ENCODE measurements at places on chromosomes 4 and X.

GRCh38 chrX:129823115-129823514 lies 20.6 kb downstream of the ZDHHC9 start:
- peak; percentile 70 for DNase-seq

DNA sequence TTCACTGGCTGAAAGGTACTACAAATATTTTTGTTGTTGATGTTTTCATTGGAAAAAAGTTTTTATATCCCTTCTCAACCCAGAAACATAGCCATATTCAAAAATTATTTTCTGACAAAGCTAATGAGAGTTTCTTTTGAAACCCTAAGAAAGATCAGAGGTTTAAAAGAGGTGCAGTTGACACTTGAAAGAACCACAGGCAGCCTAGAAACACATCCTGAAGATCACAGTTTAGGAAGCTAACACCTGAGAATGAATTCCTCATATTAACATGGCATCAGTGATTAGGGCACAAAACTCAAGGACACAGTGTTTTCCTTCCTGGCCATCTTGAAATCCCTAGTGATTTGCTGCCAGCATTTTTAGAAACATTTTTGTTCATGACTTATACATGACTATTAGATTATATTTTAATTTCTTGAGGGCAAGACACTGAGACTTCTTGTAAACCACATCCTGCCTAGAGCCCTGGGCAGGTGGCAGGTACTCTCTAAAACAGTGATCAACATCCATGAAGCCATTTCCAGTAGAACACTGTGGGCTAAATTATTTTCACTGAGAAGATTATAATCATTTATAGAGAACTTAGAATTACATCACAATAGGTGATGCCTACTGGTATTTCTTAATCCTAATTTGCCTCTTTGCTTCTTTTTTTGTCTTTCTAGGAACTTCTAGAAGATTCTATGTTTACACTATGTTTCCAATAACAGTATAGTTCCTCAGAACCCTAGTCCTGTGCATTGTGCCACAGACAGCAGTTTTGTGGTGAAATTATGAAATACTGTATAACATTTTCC lies 80.0 kb downstream of the ARSJ start:
- DNase-seq = peak; percentile 70

- DNase-seq = no peak
Observed at GRCh38 chr4:153788051-153788412, 851 bp downstream of the SFRP2 start.

- no peak for DNase-seq
Observed at GRCh38 chrX:8030361-8030760, 103.1 kb upstream of the PNPLA4 start.

GRCh38 chr4:114019276-114019968 lies 40.0 kb upstream of the ARSJ start:
- no peak for DNase-seq

DNA sequence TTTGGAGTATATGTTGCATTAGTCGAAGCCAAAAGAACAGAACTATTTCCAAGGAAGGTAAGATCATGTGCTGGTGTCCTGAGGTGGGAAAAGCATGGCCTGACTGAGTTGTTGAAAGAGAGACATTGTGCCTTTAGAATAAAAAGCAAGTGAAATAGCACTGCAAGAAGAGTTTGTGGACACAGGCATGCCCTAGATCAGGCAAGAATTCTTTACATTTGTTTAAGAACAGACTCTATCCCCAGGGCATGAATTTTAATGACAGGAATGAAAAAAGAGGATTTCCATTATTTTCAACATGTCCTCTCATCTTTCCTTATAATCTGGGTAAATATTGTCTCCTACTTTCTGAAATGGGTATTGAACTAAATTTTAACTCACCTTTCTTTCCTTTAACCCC lies 516.2 kb upstream of the GALNT7 start:
- no peak for DNase-seq

DNA sequence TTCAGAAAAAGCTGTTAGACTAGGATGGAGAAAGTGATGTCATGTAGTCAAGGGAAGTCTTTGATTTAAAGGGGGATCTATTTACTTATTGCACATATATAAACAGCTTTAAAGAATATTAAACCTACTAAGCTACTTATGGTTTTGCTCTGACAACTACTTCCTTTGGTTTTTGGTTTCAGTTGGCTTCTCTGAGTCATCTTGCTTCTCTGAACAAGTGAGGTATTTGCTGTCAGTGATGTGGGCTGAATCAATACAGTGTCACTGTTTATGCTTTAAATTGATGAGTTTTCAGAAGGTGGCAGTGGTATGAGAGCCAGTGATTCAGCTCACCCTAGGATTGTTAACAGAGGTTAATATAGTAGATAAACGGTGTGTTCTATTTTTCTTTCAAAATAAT lies 75.1 kb downstream of the CEP44 start:
- no peak for DNase-seq

Measured in activated effector memory CD4-positive, alpha-beta T cell treated with anti-CD3 and anti-CD28 coated beads, Interleukin-2, amount 50 U/mL, for 16 hours (primary cell).